ENCODE measurements at places on chromosomes 16 and 17. TPM values are rescaled to one million over a fixed set of nuclear protein-coding genes. Genes with fewer than 3 reads are reported as not detected.

The SNF8 gene
- 106 TPM for total RNA-seq

The PRR11 gene
- 8.7 TPM for total RNA-seq

The NPTX1 gene
- 0.09 TPM for total RNA-seq

The ERN1 gene
- 11.1 TPM for total RNA-seq

The TUBG2 gene
- 4.7 TPM for total RNA-seq

The MT1A gene
- total RNA-seq: 3.3 TPM

The TBC1D3K gene
- not detected for total RNA-seq

The SMIM36 gene
- total RNA-seq: not detected

Measured in endothelial cell of coronary artery (primary cell).